ENCODE measurements at places on chromosomes 7 and 10.

- no peak for DNase-seq
These were observed 23.0 kb upstream of the FAM133B start for GRCh38 chr7:92613214-92613613.

DNA sequence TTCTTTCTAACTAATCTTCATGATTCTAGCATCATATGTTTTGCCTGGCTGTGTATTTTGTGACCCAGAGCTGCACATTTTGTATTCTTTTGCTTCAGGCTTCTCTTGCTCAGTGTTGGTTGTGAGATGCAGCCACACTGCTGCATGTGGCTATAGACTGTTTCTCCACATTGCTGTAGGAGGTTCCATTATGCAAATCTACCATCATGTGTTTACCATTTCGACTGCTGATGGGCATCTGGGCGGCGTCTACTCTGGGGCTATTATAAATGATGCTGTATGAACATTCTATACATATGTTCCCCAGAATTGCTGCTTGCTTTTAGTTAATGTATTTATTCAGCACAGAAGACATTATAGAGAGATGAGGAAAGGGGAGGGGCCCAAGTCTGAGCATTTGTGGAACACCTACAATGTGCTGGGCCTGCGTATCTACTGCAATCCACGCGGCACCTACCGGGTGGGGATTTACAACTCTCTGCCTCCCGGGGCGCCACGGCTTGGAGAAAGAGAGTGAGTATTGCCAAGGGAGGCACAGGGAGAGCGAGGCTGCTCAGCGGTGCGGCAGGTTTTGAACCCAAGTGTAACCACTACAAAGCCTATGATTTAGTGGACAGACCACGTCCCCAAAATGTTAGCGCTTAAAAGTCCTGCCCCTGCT lies 172.5 kb downstream of the PRKAG2 start:
- no peak for DNase-seq

DNA sequence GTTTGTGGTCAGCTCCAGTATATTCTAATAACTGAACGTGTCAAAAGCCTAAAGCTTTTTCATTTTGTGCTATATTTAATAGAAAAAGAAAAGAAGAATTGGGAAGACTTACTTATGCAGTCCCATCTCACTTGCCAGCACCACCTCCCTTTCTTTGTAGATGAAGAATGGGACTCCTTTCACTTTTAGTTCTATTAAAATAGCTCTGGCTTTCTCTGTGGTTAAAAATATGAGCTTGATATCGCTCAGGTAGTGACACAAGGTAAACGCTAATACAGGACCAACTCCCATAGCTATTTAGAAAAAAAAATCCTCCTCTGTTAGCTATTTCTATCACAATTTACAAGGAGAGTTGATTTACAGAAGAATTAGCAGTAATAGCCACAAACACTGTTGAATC lies 176.8 kb downstream of the PDE1C start:
- DNase-seq: no peak

GRCh38 chr7:22979251-22979650 lies 34.7 kb downstream of the HYCC1 start:
- DNase-seq: no peak

DNA sequence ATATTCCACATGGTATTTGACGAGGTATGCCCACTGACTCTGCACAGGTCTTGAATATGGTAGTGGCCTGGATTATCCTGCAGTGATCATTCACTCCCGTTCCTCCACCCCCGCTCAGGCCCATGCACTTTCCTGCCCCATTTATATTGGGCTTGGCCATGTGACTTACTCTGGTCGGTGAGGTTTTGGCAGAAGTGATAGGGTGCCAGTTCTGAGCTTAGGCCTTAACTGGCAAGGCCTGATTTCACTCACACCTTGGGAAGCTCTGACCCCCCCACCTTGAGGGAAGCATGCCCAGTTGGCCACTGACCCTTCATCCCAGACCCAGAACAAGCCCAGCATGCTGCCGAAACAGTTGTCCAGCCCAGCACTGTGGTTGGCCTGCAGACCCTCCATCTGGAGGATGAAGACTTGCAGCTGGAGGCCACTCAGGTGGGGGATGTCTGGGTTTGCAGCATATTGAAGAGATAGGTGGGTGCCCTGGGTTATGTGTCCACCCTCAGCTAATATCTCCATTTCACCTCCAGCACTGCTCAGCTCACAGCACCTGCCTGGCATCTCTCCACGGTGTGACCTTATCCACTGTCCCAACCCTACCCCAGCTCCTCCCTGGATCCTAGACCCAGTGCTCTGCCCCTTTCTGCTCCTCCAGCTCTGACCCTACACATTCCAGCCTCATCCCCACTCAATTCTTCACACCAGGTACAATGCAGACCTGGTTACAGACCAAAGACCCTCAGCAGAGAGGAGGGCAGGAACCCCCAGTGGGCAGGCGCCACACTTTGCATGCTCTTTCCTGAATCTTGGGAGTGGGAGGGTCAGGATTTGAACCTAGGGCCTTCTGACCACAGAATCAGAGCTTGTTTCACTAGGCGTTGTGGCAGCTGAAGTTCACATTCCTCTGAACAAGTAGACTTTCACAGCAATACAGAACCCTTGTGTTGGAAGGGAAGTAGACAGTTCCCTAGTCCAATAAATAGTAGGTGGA lies 138.1 kb upstream of the CHST15 start:
- DNase-seq: no peak

DNA sequence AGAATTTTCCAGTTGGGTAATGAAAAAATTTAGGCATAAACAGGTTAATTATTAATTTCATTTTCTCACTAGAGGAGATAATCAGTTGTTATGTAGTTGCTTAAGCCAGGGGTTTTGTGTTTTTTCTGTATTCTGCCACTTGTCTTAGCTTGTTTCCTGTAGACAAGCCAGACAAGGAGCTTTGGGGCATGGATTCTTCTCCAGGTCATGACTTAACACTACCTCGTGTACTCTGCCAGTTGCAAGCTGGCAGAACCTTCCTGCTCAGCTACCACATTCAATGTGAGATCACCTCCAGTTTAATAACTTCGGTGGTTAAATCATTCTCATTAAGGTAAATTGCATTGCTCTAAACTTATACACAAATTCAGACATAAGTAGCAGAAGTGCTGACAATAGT lies 1.8 kb downstream of the CCM2 start:
- DNase-seq: no peak

- DNase-seq: peak; percentile 46
These were observed 46.2 kb downstream of the GPAM start for GRCh38 chr10:112137154-112137987.

DNA sequence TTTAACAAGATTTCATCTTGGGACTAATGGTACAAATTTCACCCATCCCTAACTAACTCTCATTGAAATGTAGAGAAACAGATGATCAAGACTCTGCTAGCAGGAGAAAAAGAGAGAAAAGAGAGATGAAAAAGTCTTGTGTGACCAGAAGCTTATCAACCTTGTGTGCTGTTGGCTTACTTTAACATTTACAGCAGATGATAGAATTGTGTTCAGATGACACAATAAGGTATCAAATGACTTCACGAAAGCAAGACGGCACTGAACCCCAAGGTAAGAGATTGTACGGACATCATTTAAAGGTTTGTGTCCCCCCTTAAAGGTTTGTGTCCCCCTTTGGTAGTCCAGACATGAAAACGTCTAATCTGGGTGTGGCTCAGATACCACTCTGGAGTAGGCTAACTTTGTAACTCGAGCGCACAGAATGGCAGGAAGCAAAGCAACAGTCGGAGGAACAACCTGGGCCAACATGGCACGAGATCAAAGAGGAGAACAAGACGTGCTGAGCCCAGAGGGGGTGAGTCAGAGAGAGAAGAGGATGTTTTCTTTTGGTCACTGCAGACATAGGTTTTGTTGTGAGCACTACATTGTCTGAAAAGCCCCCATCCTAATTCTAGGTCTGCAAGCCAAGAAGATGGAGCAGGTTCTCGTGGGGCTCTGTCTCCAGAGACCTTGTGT lies 10.4 kb upstream of the LMBR1 start:
- no peak for DNase-seq

DNA sequence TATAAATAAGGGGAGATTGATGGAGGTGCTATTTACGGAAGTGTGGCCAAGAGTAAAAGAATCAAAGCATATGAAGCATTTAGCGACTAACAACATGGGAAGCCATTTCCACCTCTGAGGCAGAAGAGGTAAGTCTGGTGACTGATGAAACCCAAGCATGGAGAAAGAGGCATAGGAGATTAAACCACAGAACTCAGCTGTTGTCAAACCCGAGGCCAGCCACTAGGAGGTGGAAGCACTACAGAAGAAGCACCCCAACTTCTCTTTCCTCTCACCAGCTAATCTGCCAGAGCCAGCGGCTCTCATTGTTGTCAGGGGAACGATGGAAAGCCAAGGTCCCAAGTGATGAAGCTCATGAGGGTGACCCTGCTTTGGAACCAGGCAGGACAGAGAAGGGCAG lies 19.6 kb upstream of the CNTNAP2 start:
- no peak for DNase-seq

DNA sequence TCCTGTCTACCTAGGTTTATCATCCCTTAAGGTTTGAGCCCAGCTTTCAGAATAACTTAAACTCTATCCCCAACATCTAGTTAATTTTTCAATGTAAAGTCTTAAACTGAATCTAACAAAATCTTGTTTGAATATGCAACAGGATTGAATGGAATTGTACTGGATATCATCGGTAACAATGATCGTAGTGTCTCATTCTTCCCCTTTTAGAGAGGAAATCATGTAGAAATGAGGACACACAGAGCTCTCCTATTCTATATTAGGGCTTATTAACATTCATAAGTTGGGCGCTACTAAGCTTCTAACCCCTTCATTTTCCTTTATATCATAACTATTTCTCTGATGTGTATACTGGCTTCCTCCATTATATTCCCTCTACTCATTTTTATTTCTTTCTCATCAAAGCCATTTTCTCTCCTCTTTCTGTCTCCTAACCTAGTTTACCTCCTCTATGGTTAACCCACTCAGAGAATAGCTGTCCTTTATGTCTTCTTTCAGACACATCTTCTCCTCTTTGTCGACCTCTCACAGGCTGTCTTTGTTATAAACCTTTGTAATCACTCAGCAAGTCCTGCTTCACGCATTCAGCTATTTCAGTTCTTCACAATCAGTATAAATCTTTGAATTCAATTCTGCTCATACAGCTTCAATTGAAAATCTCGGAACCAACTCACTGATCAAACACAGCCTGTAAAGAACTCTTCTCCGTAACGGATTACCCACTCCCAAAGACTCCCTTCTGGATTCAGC lies 1019.0 kb upstream of the C7orf33 start:
- DNase-seq: no peak

DNA sequence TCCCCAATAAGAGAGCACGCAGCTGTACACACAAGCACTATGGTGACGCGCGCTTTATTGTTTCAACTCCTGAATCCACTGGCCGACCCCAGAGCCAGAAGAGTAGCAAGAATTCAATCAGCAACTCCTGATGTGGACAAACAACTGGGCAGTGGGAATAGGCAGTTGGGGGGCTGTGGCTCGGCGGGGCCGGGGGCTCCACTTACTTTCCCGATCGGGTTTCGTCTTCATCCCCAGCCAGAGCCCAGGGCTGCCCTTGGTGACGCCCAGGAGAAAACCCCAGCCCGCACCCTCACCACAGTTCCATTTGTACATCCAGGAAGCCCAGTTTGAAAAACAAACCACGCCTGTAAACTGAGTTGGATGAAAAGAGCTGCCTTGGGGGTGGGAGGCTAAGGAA lies 38.7 kb downstream of the DAGLB start:
- DNase-seq: no peak

DNA sequence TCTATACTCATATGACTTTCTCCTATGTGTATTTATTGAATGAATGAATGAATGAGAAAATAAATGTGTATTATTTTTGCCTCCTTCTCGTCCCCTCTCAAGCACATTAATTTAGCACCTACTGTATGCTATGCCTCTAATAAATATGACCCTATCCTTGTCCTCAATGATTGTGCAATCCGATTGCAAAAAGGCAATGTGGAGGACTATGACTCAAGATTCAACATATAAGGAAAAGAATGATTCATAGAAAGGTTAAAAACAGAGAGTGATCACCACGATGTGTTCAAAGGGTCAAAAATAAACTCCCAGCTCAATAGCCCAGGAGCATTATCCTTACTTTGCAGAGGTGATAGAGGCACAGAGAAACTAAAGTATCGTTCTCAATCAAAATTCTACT lies 322.8 kb upstream of the SORCS1 start:
- no peak for DNase-seq

GRCh38 chr10:110822035-110822711 lies 49.6 kb upstream of the PDCD4 start:
- DNase-seq: no peak

- DNase-seq: no peak
These were observed 189.2 kb downstream of the ZEB1 start for GRCh38 chr10:31508234-31508633.

- DNase-seq: no peak
These were observed 173.4 kb upstream of the BMPER start for GRCh38 chr7:33731912-33732311.

- DNase-seq: no peak
These were observed 227.7 kb downstream of the CUX1 start for GRCh38 chr7:102044984-102045673.

- no peak for DNase-seq
These were observed 172.7 kb downstream of the GNAI1 start for GRCh38 chr7:80307227-80307856.

- DNase-seq: no peak
These were observed 66.6 kb downstream of the GLCCI1 start for GRCh38 chr7:8035192-8035591.

DNA sequence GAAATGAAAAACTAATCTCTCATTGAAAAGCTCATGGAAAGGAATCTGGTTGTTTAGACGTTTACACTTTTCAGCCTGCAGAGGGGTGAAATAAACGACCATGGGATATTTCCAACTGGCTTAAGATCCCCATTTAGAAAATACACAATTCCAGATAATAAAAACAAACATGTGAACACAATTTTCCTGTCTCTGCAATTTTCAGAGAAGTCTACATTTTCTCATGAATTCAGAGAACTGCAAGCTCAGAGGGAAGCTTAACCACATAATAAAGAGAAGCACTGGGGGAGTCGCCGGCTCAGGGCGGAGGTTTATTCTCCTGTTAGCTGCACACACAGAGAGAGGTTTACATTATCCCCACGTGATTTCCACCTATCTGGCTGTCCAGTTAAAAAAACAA lies 215.2 kb downstream of the FANK1 start:
- DNase-seq: no peak
